Transverse colon (tissue), 4 donors: ENCODE measurements at places on chromosomes 7 and 10. TPM values are rescaled to one million over a fixed set of nuclear protein-coding genes. Genes with fewer than 3 reads are reported as not detected.
A peak's percentile ranks its signal among the peaks of the same experiment; 100 is the strongest.

DNA sequence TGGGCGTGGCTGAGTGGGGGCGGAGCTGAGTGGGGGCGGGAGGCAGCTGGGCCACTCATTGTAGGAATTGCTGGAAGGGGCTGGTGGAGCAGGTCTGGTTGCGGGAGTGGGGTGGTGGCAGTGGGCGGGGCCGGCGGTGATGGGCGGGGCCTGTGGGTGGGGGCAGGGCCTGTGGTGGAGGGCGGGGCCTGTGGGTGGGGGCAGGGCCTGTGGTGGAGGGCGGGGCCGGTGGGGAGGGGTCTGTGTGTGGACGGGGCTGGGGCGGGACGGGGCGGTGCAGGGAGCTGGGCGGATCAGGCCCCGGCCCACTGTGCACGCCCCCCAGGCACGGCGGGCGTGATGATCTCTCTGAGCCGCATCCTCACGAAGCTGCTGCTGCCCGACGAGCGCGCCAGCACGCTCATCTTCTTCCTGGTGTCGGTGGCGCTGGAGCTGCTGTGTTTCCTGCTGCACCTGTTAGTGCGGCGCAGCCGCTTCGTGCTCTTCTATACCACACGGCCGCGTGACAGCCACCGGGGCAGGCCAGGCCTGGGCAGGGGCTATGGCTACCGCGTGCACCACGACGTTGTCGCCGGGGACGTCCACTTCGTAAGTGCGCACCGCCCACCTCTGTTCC lies 14.0 kb downstream of the SLC29A4 start:
- DNase-seq: no peak

- no peak for DNase-seq
Measured at GRCh38 chr10:30170814-30171213, 111.4 kb upstream of the JCAD start.

Gene MGMT
- total RNA-seq: 28.9 TPM

Gene POP7
- total RNA-seq: 10.7 TPM

- no peak for DNase-seq
Measured at GRCh38 chr10:35259769-35260397, 76.4 kb upstream of the CCNY start.

Gene IFIT5
- total RNA-seq: 12.5 TPM

Gene ADAM12
- total RNA-seq: 0.14 TPM

Gene XRCC2
- total RNA-seq: 0.79 TPM

- DNase-seq: no peak
Measured at GRCh38 chr10:119947300-119947699, 54.8 kb downstream of the SEC23IP start.

Gene ACSM6
- total RNA-seq: not detected

GRCh38 chr10:75071756-75072155 lies 39.7 kb upstream of the SAMD8 start:
- DNase-seq: no peak

DNA sequence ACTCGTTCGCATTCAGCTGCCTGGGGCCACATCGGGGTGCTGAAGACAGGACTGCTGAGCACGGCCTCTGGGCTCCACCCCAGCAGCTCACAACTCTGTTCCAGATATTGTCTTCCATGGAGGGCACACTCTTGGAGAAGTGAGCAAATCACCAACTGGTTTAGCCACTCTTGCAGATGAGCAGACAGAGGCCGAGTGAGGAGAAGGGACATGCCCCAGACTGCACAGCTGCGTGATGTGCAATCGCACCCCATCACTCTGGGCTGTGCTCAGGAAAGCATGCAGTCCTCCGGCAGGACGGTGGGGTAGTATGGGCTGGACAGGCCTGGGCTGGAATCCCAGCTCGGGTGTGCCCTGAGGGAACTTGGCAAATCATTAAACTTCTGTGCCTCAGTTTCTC lies 111.6 kb downstream of the FAM53B start:
- DNase-seq: no peak

Gene ATOH7
- total RNA-seq: not detected

- no peak for DNase-seq
Measured at GRCh38 chr7:109955986-109956385, 1134.9 kb upstream of the LRRN3 start.

DNA sequence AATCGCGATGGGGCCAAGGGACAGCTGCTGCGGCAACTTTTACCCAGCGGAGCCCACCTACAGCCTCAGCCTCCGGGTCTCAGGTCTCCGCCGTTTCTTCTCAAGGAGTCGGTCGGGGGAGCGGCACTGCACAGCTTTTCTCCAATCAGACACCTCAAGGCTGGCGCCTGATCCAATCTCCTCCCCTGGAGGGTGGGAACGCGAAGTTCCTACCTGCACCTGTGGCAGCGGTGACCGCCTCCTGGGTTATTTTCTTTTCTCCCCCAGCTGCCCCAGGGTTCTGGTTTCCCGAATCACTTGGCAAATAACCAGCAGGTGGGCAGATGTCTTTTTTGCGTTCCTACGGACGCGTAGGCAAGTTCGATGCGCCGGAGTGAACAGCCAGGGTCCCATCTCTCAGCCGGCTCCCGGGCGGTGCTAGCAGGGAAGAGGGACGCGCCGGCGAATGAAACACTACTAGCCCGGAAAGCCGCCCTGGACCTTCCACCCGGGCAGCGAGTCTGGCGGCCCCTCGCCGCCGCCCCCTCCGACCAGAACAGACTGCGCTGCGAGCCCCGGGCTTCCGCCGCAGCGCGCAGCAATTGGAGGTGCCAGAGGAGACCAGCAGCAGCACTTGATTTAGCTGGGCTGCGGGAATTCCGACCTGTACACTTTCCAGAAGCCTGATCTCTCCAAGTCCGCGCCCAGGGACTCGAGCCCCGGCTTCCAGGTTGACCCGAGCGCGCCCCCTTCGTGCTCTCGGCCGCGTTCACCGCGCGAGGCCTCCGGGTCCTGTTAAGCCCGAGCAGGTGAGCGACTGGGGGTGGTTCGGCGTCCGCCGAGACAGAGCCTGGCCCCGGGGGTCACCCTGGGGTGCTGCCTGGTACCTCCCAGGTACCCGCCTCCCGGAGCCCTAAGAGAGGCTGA lies at the start of gene PRR15:
TSS of gene PRR15 (plus strand) at position 246 of the 906 bp plus-strand sequence. CDS start 2,495 bp downstream, outside the sequence.
- peak; percentile 91 for DNase-seq

DNA sequence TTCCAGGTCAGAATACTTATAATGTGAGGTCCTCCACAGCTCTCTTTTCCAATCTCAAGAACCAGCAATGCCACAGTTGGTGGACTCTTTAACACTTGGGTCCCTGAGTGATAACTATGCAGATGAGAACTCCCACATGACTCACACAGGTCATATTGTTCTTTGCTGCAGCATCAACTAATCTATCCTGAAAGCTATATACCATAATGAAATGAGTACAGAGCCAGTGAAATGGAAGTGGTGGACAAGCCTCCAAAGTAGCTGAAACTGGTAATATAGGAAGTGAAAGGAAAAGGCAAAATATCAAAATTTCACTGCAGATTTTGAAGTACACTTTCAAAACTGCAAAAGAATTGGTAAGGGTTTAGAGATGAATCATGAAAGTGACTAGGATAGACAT lies 45.6 kb downstream of the SORCS1 start:
- no peak for DNase-seq

DNA sequence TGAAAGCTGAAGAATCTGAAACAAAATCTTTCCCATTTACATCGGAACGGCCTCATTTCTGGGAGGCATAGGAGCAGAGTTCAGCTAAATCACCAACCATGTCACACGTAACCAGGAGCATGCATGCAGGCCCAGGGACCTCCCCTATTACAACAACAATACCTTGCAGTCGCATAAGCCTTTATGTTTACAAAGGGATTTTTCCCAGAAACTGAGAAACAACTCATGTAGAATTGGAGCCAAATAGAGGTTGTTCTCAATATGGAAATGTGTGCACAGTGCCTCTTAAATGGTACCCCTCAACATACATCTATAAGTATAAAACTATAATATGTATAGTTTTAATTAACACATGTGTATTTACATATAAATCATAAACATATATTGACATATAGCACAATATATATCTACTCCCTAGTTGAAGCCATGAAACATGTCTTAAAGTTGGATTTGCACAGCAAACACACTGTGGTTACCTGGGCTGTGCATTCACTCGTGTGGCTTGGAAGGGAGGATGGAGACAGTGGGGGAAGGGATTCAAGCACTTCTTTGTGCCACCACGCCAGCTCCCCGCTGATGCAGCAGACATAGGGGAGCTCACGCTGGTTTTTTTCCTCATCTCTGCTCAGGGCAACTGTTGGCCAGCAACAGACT lies 35.0 kb upstream of the DGKI start:
- no peak for DNase-seq

Gene ADAM22
- 3.8 TPM for total RNA-seq

GRCh38 chr7:7553386-7553785 lies 13.3 kb upstream of the MIOS start:
- no peak for DNase-seq

- no peak for DNase-seq
Measured at GRCh38 chr10:99531696-99532593, 797 bp upstream of the NKX2-3 start.

DNA sequence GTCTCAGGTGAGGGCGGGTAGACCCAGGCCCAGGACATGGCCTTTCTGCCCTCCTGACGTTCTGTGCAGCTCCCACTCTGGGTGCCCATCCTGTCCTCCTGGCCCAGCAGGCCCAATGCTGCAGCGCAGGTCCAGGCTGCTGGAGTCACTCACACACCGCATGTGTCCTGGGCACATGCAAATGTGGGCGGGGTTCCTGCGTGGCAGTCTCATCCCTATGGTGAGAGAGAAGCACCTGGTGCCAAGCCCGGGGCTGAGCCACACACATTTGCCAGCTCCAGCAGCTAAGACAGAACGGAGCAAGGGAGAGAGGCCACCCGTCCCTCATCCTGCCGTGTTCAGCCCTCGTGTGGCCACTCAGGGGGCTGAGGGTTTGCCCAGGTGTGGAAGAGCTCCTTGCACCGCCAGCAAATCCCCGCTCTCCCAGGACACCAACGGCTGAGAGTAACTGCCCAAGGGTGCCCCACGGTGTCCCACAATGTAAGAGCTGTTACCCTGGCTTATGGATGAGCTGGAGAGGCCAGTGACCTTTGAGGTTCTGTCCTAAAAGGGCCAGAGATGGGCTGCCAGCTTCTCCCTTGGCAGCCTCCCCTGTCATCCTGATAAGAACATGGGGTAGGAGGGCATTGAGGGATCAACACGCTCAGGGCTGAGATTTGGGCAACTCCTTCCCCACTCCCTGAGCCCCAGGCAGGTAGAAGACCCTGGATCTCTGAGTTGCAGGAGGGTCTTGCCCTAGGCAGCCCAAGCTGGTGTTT lies 4.4 kb downstream of the FUOM start:
- DNase-seq: no peak

Gene POM121C
- total RNA-seq: 23.5 TPM

Gene SPDYE16
- not detected for total RNA-seq

Gene MAT1A
- total RNA-seq: not detected

DNA sequence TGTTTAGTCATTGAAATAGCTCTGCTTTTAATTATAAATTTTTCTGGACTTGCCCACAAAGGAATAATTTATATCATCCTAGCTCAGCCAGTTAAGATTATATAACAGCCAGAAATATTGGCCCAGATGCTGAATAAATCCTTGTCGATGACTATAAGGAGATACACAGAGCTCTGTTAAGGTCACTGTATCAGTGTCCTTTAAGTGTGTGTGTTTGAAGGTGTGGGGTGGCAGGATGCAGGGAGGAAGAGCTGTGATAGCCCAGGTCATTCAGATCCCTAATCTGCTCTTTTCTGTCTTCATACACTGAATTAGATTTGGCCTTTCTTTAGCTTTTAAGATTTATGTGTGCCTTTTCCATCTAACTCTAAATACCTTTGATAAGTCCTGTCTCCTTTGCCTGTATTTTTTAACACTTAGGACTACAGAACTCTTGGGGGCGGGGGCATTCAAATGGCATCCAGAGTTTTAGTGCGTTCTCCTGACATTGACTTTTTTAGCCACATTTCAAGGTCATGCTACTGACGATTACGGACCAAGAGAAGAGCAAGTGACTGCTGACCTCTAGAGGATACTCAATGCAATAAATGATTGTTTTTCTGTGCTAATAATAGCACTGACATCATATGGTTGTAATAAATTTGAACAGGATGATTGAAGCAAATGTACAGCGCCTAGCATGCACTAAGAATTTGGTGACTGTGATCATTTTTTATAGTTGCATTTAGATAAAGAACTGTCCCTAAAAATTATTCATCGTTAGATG lies 172.3 kb downstream of the CACNB2 start:
- no peak for DNase-seq

- DNase-seq: no peak
Measured at GRCh38 chr10:45091968-45092367, 91.2 kb downstream of the ZNF22 start.

DNA sequence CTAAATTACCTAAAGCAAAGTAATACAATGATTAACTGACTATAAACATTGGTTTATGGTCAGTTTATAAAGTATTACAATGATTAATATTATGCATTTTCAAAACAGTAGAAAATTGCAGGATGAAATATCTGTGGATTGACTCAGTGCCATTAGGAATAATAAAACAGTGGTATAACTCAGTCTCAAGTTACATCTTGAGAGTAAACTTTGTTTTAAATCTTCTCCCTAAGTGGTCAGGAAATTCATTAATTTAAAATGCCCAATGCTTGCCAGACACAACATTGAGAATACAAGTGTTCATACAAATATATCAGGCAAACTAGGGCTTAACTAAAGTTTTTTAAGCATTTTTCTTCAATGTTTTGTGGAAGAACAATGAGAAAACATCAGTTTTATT lies 257.8 kb downstream of the ETV1 start:
- no peak for DNase-seq

Gene TAS2R4
- total RNA-seq: 1.2 TPM

DNA sequence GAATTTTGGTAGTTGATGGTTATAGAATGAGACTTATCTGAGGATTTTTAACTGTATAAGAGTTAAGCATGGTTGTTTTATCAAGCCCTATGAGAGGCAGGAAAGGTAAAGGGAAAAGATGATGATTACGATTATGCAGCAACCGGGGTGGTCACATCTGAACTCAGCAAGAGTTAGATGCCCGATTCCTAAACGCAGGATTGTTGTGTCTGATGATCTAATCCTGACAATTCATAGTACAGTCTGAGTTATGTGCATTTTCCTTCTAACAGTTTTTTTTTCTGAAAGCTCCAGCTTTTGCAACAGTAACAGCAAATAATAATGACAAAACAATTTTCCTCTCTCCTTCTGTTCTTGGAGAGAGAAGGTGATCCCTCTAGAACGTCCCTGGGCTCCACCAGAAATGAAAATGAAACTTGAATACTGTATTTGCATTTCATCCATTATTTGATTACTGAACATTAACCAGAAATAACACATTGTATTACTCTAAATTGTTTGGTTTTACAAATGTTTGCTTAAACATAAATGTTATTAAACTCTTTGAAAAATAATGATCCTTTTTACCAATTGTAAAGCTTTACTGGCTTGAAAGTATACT lies 176.5 kb upstream of the CCDC6 start:
- no peak for DNase-seq

DNA sequence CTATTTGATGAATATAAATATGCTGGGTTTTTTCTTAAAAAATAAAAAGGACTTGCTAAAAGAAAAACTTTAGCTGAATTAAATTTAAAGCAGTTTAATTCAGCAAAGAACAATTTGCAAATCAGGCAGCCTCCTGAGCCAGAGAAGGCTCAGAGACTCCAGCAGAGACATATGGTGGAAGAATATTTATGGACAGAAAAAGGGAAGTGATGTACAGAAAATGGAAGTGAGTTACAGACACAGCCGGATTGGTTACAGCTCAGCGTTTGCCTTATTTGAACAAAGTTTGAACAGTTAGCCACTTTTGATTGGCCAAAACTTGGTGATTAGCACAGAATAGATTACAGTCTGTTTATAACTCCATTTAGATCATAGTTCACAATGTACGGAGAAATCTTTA lies 110.3 kb downstream of the GAD2 start:
- no peak for DNase-seq

Gene POR
- total RNA-seq: 200 TPM

GRCh38 chr10:2173327-2173726 lies 436.0 kb upstream of the ADARB2 start:
- no peak for DNase-seq
